Suppressor macrophage (primary cell): ENCODE measurements at places on chromosomes 1 and 21.

- DNase-seq = no peak
Observed at GRCh38 chr1:23616292-23616824, 57.1 kb upstream of the ID3 start.

- no peak for DNase-seq
Observed at GRCh38 chr1:73736125-73736524, 461.9 kb downstream of the LRRIQ3 start.

DNA sequence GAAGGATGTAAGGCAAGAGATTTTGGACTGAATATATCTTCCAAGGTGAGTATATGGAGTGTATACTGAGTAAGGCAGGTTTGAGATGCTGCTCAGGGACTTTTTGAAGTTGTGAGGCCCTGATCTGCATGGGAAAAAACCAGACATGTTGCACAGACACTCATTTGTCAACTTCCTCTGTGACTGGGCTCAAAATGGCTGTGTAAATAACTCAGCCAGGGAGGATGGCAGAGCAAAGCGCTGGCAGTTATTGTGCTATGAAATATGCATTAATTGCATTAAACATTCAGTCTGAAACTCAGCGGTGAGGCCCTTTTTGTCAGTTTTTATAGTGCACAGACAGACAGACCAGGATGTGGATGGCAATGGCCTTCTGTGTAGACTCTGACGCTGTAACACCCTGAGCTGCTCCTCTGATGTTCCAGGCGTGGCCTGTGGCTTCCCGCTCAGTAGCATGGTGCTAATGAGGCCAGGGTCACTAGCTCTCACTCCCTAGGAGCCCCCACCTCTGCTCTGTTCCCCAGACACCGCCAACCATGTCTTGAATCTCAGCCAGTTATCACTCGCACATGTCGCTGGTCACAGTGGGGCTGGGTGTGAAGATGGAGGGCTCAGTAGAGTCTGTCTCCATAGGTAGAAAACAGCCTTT lies 307.0 kb upstream of the PROX1 start:
- DNase-seq = no peak

GRCh38 chr1:151479462-151479861 lies 20.2 kb upstream of the POGZ start:
- DNase-seq = no peak

GRCh38 chr1:185520188-185520920 lies 203.3 kb upstream of the IVNS1ABP start:
- DNase-seq = peak; percentile 64

DNA sequence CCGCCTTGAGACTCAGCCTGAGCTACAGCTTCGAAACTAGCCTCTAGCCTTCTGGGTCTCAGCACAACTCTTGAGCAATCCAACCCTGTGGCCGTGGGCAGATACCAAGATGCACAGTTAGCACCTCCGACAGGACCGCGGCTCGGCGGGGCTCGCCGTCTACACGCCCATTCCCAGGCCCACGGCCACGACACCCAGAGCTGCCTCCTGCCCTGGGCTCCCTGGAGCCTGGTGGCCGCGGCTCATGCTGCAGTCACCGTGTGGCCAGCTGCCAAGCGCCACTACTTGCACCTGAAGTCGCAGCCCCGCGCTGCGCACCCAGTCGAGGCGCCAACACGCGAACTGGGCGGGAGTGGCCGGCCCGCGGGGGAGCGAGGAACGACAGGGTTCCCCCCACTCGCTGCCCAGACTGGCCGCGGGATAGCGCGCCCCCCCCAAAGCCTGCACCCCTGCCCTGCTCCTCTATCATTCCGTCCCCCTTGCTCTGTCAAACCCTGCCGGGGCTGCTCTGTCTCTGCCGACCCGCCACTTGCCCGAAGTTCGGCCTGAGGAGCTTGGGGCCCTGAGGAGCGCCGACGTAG lies 729 bp upstream of the CDCA8 start:
- DNase-seq = peak; percentile 50

- no peak for DNase-seq
Observed at GRCh38 chr1:43327549-43328292, 9.9 kb upstream of the MPL start.
